CD14-positive monocyte (primary cell): ENCODE measurements at places on chromosomes 5 and 9. TPM values are rescaled to one million over a fixed set of nuclear protein-coding genes. Genes with fewer than 3 reads are reported as not detected.

Gene PCDHA13
- not detected for polyA plus RNA-seq

Gene IL33
- not detected for polyA plus RNA-seq

DNA sequence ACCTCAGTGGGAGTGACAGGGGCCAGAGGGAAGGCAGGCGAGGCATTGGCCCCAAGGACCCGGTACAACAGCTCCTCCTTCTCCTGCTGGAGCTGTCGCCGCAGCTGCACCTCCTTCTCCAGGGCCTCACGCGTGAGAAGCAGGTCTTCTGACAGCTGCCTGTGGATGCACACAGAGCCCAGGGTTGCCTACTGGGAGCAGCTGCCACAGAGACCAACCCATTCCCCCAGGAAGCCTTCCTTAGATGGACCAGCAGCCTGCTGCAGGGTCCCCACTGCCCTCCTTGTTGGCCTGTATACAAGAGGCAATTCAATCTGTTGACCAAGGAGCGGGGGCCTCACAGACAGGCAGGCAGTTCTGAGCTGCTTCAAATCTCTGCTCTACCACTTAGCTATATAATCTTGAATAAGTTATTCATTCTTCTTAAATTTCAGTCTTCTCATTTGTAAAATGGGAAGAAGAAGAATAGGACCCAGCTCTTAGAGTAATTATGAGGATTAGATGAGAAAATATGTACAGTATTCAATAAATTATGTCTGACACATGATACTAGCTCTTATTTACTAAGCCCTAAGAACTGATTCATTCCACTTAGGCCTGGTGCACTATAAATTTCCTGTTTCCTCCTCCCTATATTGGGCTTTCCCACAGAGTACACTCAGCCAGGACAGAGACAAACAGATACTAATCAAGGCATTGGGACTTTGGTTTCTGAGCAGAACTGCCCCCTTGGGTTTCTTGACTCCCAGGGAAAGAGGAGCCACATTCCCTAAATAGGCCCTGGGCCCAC, 26.1 kb upstream of the ANXA6 start:
- H3K4me1 ChIP-seq = no peaks in the 10 kb centered on the region
- peaks cover 98% of the 10 kb centered on the region for H3K36me3 ChIP-seq
- H3K27me3 ChIP-seq = no peaks in the 10 kb centered on the region

Gene NRG2
- polyA plus RNA-seq = not detected

GRCh38 chr9:20573023-20573422, 49.3 kb downstream of the MLLT3 start:
- H3K27me3 ChIP-seq = no peaks in the 10 kb centered on the region
- no peaks in the 10 kb centered on the region for H3K4me1 ChIP-seq
- no peak for DNase-seq

DNA sequence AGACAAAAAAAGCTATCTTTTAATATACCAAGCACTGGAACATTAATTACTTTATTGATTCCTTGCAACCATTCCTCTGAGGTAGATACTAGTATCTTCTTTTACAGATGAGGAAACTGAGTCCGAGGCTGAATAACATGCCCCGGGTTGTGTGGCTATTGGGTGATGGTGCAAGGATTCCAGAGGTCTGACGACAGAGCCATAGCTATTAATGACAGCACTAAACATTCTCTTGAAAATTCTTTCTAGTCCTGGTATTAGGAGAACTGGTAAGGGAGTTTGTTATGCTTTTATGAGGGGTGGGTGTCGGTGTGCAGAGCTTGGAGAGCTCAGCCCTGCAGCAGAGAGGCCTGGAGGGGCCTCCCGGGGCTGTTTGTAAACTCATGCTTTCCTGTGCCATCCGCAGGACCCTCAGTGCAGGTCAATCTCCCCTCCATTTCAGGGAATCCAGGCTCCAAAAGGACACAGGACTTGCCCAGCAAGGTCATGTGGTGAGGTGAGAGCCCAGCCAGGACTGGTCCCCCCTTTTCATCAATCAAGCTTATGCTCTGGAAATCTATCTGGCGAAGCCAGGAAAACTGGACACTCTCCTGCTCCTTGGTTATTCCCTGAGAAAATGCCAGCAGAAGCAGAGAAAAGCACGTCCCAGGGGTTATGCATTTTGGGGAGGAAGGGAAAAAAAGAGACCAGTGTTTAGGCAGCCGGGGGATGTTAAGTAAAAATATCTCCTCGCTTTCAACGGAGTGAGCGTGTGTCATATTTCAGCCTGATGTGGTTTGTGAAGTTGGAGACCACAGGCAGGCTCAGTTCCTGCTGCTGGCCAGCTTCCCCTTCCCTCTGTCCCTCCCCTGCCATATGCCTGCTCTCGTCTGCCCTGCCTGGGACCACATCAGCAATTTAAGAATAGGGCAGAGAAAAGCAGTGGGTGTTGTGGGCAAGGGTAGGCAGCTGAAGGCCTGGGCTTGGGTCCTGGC, 3.7 kb downstream of the GSN start:
- H3K4me3 ChIP-seq = no peak overlapping the region
- peak overlapping the region; percentile 81 for H3K27ac ChIP-seq
- no peaks in the 10 kb centered on the region for H3K36me3 ChIP-seq
- peaks cover 60% of the 10 kb centered on the region for H3K4me1 ChIP-seq

DNA sequence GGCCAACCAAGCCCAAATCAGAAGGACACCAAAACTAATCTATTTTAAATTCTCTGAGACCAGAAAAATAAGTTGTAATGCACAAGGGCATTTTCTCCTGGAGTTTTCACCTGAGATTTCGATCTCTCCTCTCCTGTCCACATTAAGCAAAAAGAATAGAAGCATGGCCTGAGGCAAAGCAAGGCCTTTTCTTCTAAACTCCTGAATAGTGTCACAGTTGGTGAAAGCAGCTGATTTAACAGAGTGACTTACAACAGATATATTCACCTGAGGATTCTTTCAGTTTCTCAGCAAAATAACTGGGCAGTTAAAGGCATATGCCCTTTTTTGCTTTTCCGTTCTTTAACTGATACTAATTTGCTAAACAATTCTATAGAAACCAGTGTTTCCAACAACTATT, 547.7 kb downstream of the EFNA5 start:
- no peak overlapping the region for H3K27ac ChIP-seq
- no peak overlapping the region for H3K4me3 ChIP-seq
- DNase-seq = no peak
- no peaks in the 10 kb centered on the region for H3K27me3 ChIP-seq

DNA sequence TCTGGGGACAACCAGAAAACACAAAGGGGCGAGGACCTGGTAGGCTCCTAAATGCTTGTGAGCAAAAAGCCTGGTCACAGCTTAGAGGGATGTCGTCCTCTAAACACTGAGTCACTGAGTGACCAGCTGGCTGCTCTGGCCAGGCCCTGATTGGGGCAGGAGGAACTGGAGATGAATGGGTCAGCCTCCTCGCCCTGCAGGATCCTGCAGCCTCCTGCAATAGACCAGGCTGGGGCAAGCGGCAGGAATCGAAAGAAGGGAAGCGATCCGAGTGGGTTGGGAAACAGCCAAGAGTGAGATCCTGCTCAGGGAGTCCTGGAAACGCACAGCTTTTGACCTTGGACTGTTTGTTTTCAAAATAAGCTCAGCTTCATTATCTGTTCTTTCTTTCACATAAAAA, 34.1 kb upstream of the MSX2 start:
- no peak overlapping the region for H3K27ac ChIP-seq
- DNase-seq = no peak
- H3K4me3 ChIP-seq = no peak overlapping the region
- no peaks in the 10 kb centered on the region for H3K36me3 ChIP-seq
- H3K4me1 ChIP-seq = no peaks in the 10 kb centered on the region
- H3K27me3 ChIP-seq = peaks cover 63% of the 10 kb centered on the region

DNA sequence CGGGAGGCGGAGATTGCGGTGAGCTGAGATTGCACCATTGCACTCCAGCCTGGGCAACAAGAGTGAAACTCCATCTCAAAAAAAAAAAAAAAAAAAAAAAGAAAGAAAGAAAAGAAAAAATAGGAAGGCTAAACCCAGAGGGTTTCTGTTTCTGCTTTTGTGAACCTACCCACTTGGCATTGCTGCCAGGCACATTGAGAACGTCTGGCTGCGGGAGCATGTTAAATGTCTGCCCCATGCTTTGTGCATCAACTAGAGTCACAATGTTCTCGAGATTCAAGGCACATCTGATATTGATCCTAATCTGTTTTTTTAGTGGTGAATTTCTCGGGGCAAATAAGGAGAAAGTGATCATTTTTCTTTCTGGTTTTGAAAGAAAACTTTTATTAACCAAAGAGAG, 2.8 kb downstream of the SLC25A25 start:
- no peaks in the 10 kb centered on the region for H3K36me3 ChIP-seq
- peak overlapping the region; percentile 7 for H3K4me3 ChIP-seq
- DNase-seq = no peak
- no peaks in the 10 kb centered on the region for H3K27me3 ChIP-seq
- peak overlapping the region; percentile 38 for H3K27ac ChIP-seq
- peaks cover 67% of the 10 kb centered on the region for H3K4me1 ChIP-seq

- H3K4me1 ChIP-seq = no peaks in the 10 kb centered on the region
- no peaks in the 10 kb centered on the region for H3K27me3 ChIP-seq
Measured at GRCh38 chr9:90880669-90881068, 79.0 kb downstream of the SYK start.

DNA sequence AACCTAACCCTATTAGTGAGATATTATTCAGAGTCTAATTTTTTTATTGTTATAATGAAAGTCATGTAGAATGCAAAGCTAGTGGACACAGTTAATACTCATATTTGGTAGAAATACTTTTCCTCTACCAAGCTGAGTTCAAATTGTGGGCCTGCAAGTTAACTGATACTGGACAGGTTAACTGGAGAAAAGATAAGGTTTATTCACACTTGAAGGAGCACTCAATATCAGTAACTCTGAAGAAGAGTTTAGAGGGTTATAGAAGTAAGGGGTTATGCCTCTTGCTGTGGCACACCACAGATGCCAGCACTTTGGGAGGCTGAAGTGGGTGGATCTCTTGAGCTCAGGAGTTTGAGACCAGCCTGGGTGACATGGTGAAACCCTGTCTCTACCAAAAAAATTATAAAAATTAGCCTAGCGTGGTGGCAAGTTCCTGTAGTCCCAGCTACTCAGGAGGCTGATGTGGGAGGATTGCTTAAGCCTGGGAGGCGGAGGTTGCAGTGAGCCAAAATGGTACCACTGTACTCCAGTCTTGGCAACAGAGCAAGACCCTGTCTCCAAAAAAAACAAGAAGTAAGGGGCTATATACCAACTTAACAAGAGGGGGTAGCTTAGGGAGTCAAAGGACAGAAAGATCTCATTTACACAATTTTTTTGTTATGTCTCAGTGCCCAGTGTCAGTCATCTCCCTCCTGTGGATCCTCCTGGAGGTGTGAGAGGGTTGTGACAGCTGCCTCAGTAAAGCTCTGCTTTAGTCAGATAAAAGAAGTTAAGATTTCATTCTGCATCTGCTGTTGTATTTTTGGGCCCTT, 121.2 kb upstream of the GRHPR start:
- peaks cover 8% of the 10 kb centered on the region for H3K36me3 ChIP-seq
- no peak overlapping the region for H3K27ac ChIP-seq
- no peaks in the 10 kb centered on the region for H3K4me1 ChIP-seq
- DNase-seq = no peak
- no peaks in the 10 kb centered on the region for H3K27me3 ChIP-seq

Gene HINT1
- polyA plus RNA-seq = 223 TPM

Gene ZNF474
- not detected for polyA plus RNA-seq

DNA sequence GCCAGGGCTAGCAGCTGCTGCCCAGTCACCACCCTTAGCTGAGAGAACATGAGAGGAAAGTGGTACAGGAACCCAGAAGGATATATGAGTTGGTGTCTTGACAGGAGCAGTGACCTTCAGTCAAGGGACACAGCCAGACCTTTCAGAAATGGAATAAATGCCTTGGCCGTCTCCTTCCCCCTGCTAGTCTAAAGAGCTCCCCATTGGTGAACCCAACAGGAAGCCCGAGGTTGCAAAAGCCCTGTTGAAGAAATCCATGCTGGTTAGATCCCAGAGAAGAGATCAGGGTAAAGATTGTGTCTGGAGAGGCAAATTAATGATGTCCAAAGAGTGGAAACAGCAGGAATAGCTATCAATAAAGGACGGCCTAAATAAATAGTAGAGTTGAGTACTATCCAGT, 244.5 kb downstream of the NR3C1 start:
- DNase-seq = no peak
- H3K4me3 ChIP-seq = no peak overlapping the region
- no peaks in the 10 kb centered on the region for H3K27me3 ChIP-seq

DNA sequence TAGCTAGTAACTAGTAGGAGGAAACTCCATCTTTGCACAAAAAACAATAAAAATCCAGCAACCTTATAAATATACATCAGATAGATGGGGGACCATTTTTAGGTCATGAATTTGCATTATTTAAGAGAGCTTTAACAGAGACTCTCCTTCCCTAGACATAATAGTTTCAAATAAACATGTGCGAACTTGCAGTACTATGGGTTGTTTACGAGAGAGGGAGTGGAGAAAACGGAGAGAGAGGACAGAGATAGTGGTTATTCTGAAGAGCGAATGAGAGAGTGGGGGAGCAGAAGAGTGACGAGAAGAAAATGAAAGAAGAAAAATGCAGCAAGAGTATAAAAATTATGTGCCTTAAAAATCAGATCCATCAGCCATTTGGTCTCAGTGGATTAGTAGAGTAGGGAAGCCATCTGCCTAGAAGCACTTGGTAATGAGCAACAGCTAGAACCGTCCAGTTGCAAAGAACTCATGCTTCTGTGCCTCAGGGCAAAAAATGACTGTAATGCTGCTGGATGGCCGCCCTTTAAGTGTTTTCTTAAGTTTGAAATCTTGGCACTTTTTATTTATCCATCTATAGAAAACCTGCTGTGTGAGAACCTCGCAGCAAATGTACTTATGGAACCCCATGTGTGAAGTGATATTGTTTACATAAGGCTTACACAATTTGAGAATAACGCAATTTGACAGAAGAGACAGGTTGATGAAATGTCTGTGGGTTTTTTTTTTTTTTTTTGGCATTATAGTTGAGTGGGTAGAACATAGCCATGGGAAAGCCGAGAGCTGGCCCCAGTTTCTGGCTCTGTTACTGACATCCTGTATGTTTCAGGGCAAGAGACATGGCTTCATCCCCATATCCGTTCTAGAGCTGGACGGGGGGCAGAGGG, 95.6 kb upstream of the ZNF608 start:
- no peak for DNase-seq
- H3K4me1 ChIP-seq = peaks cover 29% of the 10 kb centered on the region
- no peak overlapping the region for H3K27ac ChIP-seq
- no peaks in the 10 kb centered on the region for H3K36me3 ChIP-seq
- H3K27me3 ChIP-seq = no peaks in the 10 kb centered on the region

GRCh38 chr5:174533751-174534241, 190.6 kb upstream of the MSX2 start:
- H3K4me1 ChIP-seq = peaks cover 35% of the 10 kb centered on the region
- no peak overlapping the region for H3K4me3 ChIP-seq
- no peaks in the 10 kb centered on the region for H3K27me3 ChIP-seq
- DNase-seq = peak; percentile 84
